Keratinocyte (primary cell): ENCODE measurements at places on chromosomes 7 and 10.

- DNase-seq: no peak
These were observed 93.7 kb downstream of the MDFIC start for GRCh38 chr7:115015619-115016018.

DNA sequence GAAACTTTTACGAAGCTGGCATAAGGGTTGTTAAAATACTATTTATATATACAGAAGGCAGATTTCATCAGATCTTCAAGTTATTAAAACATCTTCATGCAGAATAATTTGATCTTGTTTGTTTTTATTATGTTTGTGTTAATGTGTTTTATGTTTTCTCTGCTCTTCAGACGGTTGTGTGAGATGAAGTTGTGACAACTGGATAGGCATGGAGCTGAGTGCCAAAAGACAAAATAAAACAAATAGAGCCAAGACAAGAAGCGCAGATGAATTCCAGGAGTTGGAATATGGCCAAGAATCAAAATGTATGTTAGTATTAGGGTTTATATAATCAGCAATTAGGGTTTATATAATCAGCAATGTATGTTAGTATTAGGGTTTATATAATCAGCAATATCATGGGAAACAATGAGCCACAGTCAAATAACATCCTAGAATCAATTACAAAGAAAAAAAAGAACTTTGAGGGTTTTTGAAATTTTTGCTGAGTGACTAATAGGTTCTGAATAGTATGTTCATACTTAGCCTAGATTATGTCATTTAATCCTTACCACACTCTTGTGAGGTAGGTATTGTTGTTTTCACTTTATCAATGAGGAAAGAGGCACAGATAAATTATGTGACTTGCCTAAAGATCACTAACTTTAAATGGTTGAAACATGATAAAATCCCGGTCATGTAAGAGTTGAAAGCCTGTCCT, 488.0 kb upstream of the STEAP1 start:
- no peak for DNase-seq

GRCh38 chr7:116161728-116162127, 48.6 kb upstream of the TES start:
- no peak for DNase-seq

GRCh38 chr10:131660427-131660826, 240.4 kb upstream of the PPP2R2D start:
- no peak for DNase-seq

- no peak for DNase-seq
These were observed 14.3 kb downstream of the PRF1 start for GRCh38 chr10:70588255-70588654.

- DNase-seq: no peak
These were observed 279.4 kb upstream of the LYZL1 start for GRCh38 chr10:29009464-29009863.

GRCh38 chr7:18497800-18498199, 2.3 kb downstream of the HDAC9 start:
- no peak for DNase-seq

GRCh38 chr10:132103116-132103910, 37.6 kb downstream of the JAKMIP3 start:
- no peak for DNase-seq

- no peak for DNase-seq
These were observed 107.6 kb downstream of the DNAJC1 start for GRCh38 chr10:21895932-21896331.

- no peak for DNase-seq
These were observed 10.0 kb upstream of the CDK14 start for GRCh38 chr7:90586091-90586490.

DNA sequence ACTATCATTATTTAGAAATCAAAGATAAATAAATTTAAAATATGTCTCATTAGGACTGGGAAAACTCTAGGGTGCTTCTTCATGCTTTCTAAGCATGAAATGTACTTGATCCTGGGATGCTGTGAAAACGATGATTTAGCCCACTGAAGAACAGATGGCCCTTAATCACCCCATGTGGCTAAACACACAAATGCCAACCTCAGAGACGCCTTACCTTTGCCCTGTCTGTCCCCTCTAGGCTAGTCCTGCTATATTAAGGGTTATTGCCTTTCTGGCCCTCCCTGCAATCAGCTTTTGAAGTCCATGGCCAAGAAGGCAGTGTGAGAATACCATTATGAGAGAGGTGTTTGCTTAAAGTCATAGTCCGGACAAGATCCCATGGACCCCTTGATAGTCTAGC, 217.2 kb downstream of the TWIST1 start:
- no peak for DNase-seq

DNA sequence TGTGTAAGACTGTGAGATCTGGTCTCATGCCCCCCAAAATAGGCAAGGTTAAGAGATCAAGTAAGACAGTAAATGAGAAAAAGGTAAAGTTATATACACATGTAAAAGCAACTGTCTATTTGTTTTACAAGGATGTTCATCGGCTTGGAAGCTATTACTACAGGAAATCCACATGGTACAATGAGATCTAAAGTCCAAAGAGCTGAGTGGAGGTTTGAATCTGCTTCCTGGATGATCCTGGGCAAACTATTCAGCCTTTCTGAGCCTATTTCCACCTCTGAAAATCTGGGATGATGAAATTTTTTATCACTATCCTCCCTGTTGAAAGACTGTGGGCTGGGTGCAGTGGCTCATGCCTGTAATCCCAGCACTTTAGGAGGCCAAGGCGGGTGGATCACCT, 123.0 kb downstream of the IDE start:
- DNase-seq: no peak

GRCh38 chr7:23709081-23709750, 803 bp upstream of the STK31 start:
- DNase-seq: no peak
